SHP77 treated with DMSO at 0.1 percent for 48 hours (cell line): ENCODE measurements at places on chromosomes 3 and 15.

GRCh38 chr3:64975147-64975546 is 287.3 kb upstream of the ADAMTS9 start:
- DNase-seq, result no peak

- no peak for DNase-seq
Measured at GRCh38 chr3:187016639-187017345, 86.5 kb downstream of the ST6GAL1 start.

DNA sequence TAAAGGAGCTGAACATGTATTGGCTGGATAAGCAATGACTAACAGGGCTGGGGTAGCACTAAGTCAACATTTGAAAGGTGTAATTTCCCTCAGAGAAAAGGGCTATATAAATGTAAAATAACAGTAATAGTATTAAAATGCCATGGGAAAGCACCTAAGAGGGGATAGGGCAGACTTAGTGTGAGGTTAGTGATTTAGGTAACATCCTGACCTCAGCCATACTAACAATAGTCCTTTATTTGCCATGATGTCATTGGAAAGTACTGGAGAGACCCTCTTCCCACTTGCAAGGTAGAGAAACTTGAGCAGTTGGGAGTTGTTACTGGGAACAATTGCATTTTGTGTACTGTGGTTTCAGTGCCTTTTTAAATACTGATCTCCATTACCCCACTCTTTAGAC is 103.4 kb downstream of the LSAMP start:
- no peak for DNase-seq

DNA sequence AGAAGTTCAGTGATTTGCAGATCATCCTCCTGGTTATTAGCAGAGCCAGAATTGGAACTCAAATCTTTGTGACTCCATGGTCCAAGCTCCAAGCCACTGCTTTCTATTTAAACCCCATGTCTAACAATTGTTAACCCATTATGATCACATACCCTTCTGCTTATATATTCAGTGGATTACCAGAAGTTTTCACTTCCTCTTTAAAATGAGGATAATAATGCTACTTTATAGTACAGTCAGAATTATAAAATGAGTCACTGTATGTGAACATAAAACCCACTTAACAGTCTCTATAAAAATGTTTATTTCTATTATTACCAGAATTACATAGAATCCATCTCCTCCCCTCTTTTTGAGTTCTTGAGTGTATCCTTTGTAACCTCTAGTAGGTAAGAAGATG is 550.7 kb upstream of the DPPA4 start:
- no peak for DNase-seq

DNA sequence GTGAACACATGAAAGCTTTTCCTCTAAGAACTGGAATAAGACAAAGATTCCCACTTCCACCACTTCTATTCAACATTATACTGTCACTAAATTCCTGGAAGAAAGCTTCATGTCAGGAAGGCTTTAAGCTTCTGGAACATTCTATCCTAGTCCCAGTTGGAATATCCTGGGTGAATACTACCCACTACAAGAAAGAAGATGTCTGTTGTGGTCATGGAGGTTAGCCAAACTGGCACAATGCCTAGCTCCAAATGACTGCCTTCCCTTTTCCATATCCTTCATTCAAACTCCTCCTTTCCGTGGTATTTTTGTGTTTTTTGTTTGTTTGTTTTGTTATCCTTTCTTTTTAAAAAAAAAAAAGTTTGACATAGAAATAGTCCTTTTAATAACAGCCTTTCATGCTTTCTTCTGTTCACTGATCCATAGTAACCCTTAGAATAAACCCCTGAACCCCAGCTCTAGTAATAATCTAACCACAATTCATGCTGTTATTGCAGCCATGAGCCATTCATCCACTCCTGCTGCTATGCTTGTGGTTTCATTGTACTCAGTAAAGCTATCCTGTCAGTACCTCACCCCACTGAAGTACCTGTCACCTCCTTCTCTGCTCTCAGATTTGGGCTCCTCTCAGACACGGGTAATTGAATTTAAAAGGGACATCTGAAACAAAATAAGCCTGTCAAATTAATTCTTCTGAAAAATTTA is 447.5 kb downstream of the IGSF11 start:
- no peak for DNase-seq

DNA sequence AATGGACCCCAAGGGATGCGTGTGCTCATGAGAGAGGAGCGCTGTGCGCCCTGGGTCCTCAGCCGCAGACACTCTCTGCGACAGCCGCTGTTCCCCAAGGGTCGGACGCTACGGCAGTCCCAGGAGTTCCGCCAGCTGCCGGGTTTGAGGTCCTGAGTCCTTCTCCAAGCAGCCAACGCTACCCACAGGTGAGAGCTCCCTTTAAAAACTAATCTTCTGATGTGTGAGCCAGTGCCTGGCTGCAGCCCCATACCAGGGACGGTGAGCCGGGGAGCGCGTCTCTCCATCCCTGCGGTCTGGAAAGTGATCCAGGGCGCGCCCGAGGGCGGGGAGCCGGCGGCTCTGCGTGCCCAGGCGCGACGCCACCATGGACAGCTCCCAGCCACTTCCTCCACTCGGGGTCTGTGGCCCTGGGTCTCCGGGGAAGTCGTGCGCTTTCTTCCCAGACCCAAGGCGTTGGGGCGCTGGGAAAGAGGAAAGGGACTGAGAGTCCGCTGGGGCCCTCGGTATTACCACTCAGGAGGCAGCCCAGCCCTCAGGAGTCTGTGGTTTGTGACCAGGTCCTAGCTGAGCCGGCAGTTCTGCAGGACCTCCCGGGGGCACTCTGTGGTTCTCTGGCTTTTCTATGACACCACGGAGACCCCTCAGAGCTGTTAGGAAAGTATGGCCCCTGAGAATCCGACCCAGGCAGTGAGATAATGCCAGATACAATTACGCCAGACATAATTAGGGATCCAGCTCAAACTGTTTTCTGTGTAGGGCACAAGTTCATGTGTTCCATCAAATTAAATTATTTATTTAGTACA is 1.4 kb downstream of the CEMIP start:
- DNase-seq, result no peak

DNA sequence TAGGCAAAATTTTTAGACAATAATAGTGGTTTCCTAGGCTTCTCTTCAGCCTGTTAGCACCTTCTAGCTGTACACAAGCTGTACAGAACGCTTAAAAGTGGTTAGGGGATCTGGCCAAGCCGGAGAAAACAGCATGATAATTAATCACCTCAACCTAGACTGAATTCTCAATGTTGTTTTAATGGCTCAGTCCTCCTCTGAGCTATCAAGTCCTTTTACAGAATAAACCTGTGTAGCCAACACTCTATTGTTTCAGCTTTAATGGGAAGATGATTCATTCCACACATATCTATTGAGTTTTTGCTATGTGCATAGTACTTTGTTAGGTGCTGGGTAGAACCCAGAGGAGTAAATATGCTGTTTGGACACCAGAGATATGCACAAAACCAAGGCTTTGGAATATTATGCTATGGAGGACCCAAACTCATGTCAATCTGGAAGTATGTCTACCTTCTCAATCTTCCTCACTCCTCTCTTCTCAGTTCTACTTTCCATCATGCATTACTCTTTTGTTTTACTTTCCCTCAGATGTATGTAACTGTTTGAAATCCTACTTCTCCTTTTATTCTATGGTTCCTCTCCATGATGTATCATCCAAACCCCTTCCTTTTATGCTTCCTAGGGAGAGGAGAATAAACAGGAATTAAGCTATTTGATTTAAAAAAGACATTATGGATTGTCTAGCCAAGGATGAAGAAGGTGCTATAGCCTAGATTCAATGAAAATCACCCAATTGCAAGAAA is 27.6 kb upstream of the UBE2E2 start:
- no peak for DNase-seq

- DNase-seq, result no peak
Measured at GRCh38 chr3:150544041-150544440, 2.3 kb downstream of the SERP1 start.

DNA sequence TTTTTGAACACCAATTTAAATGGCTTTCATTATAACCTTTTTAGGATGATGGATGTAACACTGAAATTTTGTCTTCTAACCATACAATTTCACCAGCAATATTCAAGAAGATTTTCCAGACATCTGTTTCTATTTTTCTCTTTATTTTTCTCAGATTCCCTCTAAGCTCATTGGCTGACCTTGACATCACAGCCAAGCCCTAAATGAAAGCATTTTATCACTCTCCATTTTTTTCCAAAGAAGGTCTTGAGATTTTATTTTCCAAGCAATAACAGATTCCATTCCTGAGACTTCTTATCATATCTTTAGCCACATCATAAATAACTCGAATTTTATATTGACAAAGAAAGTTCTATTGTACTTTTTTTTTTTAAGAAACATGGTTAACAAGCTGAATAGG is 392.6 kb upstream of the THBS1 start:
- DNase-seq, result no peak

DNA sequence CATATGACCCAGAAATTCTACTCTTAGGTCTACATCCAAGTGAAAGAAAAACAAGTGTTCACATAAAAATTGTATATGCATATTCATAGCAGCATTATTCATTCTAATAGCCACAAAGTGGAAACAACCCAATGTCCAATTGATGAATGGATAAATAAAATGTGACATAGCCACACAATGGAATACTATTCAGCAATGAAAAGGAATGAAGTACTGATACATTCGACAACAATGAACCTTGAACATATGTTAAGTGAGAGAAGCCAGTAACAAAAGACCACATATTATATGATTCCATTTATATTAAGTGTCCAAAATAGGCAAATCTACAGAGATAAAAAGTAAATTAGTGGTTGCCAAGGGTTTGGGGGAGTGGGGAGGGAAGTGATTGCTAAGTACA is 70.2 kb upstream of the ACTC1 start:
- no peak for DNase-seq

DNA sequence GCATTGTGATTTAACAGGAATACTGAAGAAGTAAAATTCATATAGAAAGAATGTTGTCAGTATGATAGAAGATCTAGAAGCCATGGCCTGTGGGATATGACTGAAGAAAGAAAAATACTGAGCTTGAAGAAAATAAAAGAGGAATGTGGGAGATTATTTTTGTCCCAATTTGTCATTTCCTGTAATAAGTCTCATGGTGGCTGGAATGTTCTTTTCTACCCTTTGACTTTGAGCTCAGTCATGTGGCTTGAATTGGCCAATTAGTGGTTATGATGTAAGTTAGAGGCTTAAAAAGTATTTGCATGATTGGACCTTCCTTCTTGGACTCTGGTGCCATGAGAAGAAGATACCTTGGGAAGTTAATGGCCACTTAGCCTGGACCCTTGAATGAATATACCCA is 14.1 kb downstream of the APH1B start:
- DNase-seq, result no peak

- DNase-seq, result no peak
Measured at GRCh38 chr3:132062535-132062934, 27.7 kb upstream of the CPNE4 start.

GRCh38 chr15:73386886-73387506 is 18.2 kb upstream of the HCN4 start:
- no peak for DNase-seq

GRCh38 chr3:124599779-124600693 is 130.2 kb upstream of the UMPS start:
- no peak for DNase-seq

GRCh38 chr15:76904461-76905012 is 603 bp downstream of the SCAPER start:
- no peak for DNase-seq

- no peak for DNase-seq
Measured at GRCh38 chr3:184694716-184695115, 17.1 kb downstream of the MAGEF1 start.

DNA sequence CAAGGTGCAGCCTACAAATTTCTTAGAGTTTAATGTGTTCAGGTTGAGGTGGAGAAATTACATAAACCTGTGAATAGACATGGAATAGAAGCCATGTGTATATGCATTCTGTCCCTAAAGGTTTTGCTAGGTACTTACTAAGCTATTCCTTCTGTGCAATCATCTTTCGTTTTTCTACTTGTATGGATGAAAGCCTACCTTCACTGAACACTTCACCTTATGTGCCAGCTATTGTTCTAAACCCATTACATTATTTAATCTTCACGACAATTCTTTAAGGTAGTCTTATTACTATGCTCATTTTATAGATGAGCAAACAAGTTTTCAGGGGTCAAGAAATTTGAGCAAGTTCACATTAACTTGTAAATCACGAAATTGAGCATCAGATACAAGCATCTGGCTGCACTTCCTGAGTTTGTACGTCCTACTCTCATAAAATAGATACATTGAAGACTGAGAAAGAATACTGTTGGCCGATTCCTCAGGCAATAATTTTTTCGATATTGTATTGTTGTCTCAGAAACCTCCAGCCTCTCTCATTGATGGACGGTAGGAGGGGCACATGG is 635 bp upstream of the RCN2 start:
- peak; percentile 15 for DNase-seq

GRCh38 chr15:79659691-79660090 is 227.6 kb downstream of the MINAR1 start:
- no peak for DNase-seq

DNA sequence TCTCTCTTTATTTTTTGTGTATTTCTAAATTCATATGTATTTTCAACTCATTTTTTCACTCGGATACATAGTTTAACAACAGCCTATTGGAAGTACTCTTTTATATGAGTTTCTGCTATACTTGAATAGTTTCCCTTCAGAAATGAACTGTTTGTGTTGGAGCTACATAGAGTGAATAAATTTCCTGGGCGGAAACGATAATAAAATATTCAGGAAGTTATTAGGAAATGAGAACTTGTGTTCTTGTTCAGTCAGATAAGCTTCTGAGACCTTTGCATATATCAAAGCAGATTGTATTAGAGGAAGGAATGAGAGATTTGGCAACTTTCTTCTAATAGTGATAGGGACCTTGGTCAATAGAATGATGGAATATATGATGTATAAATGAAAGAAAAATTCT is 27.3 kb downstream of the NEO1 start:
- DNase-seq, result no peak

- no peak for DNase-seq
Measured at GRCh38 chr3:39126532-39127071, 19.1 kb downstream of the TTC21A start.

GRCh38 chr3:171326717-171327440 is 133.3 kb downstream of the TNIK start:
- DNase-seq, result no peak

GRCh38 chr3:42189736-42190135 is 76.2 kb downstream of the CCK start:
- DNase-seq, result no peak

GRCh38 chr15:57135800-57136199 is 217.4 kb downstream of the TCF12 start:
- no peak for DNase-seq

DNA sequence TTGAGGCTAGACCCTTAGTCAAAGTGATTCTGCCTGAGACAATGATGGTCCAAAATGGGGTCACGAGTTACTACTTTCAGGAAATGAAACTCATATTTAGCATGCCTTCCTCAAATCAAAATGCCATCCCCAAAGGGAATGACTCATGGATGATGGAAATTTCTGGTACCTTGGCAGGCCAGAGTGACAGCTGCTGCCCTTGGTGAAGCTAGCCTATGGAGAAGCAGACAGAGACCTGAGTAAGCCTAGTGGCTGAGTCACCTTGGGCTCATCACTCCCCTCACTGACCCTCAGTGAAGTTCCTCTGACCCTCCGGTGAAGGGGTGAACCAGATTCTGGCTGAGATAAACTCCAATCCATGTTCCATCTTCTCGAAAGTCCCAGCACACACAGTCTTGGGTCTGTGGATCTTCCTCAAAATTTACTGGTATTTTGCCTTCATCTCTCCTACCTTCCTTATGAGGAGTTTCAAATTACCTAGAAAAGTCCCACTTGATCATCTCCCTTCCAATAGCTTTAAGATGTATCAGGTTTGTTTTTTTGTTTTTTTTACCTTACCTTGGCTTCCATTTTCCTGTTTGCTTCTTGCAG is 54.5 kb upstream of the ABHD17C start:
- DNase-seq, result no peak
